Pulmonary artery endothelial cell (primary cell): ENCODE measurements at places on chromosomes 1 and 21.

GRCh38 chr1:207401578-207401977 lies 52.5 kb upstream of the CR2 start:
- no peak for DNase-seq

DNA sequence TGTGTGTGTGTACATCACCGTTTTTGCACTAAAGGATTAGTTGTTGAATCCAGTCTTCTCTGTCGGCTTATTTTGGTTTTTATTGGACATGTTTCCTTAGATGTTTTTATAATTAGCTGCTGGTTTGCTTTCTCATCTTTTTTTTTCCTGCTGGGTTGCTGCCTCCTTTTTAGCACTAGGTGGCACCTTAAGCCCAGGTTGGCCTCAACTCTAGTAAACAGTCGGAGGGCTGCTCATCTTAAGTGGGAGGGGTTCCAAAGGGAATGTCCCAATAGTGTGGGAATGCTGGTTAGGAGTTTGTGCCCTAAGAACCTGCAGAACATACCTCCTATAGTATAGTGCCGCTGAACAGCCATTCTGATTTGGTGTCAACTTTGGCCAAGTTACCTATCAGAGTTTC lies 570.1 kb upstream of the CXADR start:
- no peak for DNase-seq

DNA sequence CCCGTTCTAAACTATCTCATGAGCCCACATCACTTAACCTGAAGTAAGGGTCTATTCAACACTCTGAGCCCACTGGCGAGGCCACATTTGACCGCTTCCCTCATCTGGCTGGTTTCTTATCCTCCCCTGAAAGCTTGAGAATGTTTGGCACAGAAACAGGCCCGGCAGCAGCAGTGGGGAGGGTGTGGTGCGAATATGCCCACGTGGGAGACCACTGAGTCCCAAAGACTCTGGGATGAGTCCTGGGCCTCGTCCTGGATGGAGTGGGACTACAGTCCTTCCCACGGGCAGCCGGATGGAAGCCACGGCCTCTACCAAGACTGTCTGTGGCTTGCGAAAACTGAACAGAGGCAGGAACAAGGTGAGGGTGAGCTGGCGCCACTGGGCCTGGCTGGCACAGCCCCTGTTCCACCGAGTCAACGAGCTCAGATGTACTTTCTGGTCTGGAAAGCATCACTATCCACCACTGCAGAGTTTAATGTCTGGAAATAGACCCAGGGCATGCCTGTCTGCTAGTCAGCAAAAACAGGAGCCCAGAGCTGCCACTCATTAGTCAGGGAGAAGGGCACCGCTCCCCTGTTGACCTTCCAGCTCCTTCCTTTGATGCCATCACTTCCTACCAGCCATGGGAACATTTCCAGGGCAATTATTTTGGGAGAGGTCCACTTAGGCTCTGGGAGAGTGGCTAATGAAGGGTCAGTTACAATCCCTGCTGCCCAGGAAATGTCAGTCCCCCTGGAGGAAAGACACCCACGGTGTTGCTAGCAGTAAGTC lies 386.6 kb downstream of the MATN1 start:
- no peak for DNase-seq

DNA sequence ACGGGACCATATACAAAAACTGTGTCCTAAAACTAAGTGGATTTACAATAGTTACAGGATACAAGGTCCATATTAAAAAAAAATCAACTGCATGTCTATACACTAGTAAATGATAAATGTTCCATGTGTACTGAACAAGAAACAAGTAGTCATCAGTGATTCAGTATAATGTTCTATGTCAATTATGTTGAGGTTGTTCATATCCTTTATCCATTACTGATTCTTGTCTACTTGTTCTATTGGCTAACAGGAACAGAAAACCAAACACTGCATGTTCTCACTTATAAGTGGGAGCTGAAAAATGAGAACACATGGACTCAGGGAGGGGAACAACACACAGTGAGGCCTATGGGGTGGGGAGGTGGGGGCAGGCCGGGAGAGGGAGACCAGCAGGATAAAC lies 90.5 kb downstream of the CDC42BPA start:
- DNase-seq, result no peak

DNA sequence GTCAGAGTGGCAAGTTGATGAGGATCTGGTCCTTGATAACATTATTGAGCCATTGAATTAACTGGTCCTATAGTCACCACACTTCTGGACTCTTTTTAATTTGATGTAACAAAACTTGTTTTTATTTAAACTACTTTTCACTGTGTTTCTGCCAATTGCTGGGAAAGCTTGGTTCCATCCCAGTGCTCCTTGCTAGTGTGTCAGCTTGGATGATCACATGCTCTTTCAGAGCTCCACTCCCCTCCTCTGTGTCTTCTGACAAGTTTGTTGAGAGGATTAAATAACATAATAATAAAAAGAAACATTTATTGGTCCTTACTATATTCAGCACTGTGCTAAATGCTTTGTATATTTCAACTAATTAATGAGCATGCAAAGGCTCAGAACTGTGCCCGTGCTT lies 448.5 kb upstream of the B3GALT2 start:
- no peak for DNase-seq

GRCh38 chr1:173669491-173669941 lies at the start of gene ANKRD45:
TSS of gene ANKRD45 (minus strand) at chr1:173669851. CDS start at chr1:173659418, 10,433 bp downstream.
- DNase-seq, result no peak

DNA sequence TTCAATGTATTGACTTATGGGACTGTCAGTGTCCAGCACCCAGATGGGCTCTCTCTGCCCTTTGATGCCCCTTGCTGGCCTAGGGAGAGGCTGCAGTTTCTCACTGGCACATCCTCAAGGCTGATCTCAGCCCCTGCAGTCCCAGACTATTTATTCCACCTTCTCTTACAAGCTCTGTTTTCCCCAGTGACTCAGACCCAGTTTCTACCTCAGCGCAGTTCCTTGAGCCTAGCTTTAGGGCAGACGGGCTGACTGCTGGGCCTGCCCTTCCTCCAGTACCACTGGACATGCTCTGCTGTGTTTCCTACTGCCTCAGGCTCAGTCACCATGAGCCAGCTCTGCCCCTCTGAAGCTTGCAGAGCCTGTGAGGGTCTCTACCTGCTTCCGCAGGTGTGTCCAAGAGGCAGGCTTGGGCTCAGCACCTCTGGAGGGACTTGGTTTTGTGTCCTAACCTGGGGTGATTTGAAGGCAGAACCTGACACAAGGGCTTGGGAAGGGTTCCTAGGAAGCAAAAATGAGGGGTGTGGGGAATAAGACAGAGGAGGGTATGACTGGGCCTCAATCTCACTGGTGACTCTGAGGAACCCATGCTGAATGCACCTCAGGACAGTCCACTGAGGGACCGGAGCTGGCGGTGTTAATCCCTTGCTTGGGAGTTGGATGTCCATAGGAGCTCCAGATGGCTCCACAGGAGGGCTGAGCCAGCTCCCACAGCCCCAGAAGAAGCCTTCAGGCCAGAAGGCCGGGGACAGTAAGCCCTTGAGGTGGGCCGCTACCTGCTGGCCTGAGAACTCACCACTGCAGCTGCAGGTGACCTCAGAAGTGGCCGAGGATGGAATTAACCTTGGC lies 689.9 kb downstream of the MATN1 start:
- no peak for DNase-seq

DNA sequence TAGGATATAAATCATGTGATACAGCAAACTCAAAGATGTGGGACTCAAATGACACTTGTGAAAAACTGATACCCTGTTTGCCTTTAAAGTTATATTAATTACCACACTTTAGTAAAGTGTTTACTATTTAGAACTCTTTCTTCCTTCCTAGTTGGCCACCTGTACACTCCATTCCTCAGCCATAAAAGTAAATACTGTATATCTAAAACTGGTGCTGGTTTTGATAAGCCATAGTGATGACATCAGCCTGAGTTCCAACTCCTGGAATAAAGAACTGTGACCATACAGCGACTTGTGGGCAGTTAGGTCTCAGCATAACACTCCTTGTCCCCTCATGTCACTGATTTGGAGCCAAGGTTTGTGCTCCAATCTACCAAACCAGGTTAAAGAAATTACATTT lies 2.8 kb downstream of the PTGER3 start:
- no peak for DNase-seq
